ENCODE measurements at places on chromosomes 6 and 20.

DNA sequence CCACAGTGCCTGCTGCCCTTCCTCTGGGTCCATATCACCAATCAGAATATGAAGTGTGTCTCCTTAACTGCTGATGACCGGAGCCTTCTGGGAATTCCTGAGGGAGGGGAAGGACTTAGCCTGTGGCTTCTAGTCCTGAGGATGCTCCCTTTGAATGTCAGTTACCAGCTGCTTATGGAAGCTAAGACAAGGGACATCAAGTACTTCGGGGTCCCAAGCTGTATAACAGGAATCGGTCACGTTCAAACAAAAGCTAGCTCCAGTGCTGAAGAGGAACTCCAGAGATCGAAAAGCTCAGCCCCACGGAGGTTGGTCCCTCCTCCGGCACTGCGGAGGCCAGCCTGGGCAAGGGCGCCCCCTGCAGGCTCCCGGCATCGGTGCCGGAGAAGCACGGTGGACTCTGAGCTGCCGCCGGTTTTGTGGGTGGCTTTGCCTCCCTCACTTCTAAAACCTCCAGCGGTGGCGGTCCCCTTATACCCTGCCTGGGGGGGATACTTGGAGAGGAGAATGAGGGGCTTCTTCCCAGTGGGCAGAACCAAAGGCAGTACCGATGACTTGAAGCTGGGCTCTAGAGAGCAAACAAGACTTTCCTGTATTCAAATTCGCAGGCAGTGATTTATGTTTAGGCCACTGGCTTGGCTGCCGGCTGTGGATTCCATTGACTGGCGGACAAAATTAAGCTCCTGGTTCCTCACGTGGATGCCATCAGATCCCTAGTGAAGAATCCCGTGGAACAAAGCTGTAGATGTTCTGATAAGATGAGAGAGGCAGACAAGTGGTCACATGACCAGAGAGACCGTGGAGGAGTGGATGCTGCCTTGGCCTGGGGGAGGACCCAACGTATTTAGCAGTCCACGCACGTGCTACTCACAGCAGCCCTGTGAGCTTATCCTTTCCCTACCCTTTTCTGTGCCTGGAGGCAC is 16.2 kb upstream of the UBR2 start:
- DNase-seq = peak; percentile 88
- peak overlapping the region; percentile 98 for H3K27ac ChIP-seq
- H3K4me3 ChIP-seq = peak overlapping the region; percentile 89
- H3K36me3 ChIP-seq = no peaks in the 10 kb centered on the region
- peaks cover 17% of the 10 kb centered on the region for H3K4me1 ChIP-seq

DNA sequence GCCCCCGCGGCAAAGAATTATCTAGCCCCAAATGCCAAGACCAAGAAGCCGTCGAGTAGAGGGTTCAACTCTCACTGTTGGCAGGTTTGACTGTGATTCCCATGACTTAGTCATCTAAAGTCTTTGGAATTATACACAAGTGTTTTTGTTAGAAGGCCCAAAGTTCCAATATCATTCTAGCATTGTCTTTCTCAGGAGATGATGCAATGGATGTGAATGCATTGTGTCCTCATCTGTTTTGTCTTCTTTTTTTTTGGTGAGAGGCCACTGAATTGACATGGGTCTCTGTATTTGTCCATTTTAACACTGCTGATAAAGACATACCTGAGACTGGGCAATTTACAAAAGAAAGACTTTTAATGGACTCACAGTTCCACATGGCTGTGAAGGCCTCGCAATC is 290.5 kb upstream of the ZFP64 start:
- no peaks in the 10 kb centered on the region for H3K27me3 ChIP-seq
- H3K36me3 ChIP-seq = peaks cover 4% of the 10 kb centered on the region
- H3K4me3 ChIP-seq = no peak overlapping the region
- H3K4me1 ChIP-seq = peaks cover 4% of the 10 kb centered on the region
- no peak for DNase-seq

DNA sequence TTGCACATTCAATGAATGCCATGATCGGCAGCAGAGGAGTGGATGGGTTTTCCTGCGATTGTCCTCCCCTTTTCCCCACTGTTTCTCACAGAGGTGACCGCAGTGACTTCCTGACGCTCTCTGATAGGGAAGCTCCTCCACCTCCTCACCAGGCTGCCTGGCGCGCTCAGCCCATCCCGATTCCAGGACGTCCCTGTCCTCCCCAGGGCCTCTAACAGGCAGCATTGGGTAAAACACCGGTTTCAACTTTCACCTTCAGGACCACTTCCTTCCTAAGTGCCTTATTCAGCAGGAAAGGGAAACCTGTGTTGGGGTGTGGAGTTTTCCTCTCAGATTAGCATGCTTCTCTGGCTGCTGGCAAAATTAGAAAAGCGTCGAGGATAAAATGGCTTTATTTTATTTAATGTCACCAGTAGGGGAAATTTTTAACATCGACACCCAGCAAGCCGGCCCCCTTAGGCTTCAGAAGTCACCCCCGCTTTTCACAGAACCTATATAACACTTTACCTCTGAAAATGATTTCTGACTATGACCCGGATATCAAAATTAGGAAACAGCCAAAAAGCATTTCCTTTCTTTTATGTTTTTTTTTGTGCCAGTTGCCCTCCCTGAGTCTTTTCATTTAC is 570.4 kb upstream of the GJE1 start:
- H3K36me3 ChIP-seq = peaks cover 2% of the 10 kb centered on the region
- H3K4me1 ChIP-seq = peaks cover 25% of the 10 kb centered on the region
- H3K27ac ChIP-seq = peak overlapping the region; percentile 97
- peak overlapping the region; percentile 39 for H3K4me3 ChIP-seq

- H3K36me3 ChIP-seq = no peaks in the 10 kb centered on the region
- no peaks in the 10 kb centered on the region for H3K4me1 ChIP-seq
- H3K4me3 ChIP-seq = no peak overlapping the region
- no peak overlapping the region for H3K27ac ChIP-seq
These were observed 69.6 kb downstream of the DNAH8 start for GRCh38 chr6:38784506-38785235.

- no peak overlapping the region for H3K27ac ChIP-seq
- H3K27me3 ChIP-seq = no peaks in the 10 kb centered on the region
- DNase-seq = no peak
- no peaks in the 10 kb centered on the region for H3K36me3 ChIP-seq
- no peak overlapping the region for H3K4me3 ChIP-seq
These were observed 140.3 kb downstream of the NFATC2 start for GRCh38 chr20:51402201-51402600.

- H3K36me3 ChIP-seq = no peaks in the 10 kb centered on the region
- H3K27me3 ChIP-seq = no peaks in the 10 kb centered on the region
- H3K4me1 ChIP-seq = peaks cover 20% of the 10 kb centered on the region
- no peak for DNase-seq
- H3K27ac ChIP-seq = no peak overlapping the region
These were observed 32.5 kb upstream of the PRND start for GRCh38 chr20:4689220-4689619.

DNA sequence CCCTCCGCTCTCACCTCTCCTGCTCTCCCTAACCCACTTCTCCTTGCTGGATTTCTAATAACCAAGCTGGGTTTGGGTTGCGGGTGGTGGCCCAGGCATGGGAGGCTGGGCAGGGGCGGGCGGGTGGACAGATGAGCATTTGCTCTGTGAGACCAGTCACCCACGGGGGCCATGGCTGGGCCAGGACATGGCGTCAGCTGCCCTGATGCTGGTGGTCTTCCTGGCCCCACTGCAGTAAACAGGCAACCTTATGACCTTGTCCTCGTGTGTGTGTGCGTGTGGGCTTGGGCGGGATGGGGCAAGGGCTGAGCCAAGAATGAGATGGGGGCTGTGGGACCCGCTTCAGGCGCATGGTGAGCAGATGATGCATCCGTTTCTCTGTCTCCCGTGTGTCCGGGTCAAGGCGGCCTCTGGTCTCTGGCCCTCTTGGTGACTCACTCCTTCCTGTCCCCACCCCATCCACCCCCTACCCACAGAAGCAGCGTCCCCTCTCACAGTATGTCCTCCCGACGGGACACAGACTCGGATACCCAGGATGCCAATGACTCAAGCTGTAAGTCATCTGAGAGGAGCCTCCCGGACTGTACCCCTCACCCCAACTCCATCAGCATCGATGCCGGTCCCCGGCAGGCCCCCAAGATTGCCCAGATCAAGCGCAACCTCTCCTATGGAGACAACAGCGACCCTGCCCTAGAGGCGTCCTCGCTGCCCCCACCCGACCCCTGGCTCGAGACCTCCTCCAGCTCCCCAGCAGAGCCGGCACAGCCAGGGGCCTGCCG is 41.4 kb upstream of the MYL9 start:
- H3K27me3 ChIP-seq = no peaks in the 10 kb centered on the region
- H3K27ac ChIP-seq = no peak overlapping the region
- H3K36me3 ChIP-seq = peaks cover 10% of the 10 kb centered on the region

DNA sequence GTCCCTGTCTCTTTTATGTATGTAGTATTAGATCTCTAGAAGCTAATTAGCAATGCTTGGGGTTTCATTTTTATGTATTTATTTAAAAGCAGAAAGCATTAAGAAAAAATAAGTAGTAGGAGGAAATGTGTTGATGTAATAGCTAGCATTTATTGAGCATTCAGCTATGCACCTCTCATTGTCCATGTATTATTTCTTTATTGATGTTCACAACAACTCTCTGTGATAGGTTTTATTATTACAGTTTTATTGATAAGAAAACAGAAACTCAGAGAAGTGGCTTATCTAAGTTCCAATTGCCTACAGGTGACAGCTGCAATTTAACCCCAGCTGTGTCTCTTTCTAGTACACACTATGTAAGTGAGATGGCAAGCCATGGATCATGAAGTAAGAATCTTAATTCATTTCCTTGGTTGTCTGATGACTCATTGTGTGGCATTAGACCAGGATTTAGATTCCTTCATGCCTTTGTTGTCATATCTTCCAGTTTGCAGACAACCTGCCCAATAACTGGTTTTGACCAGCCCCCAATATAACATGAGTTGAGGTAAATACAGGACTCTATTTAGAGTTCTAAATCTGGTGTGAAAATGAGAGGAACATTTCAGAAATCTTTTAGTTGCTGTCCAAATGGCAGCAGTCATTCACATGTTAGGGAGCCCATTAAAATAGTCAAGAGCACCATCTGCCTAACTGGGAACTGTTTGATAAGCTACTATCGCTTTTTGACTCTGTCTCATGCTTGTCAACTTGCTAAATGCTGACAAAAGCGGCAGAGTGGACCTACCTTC is 170.8 kb upstream of the PHACTR1 start:
- H3K4me1 ChIP-seq = no peaks in the 10 kb centered on the region
- DNase-seq = no peak
- H3K27me3 ChIP-seq = no peaks in the 10 kb centered on the region
- H3K36me3 ChIP-seq = no peaks in the 10 kb centered on the region
- no peak overlapping the region for H3K27ac ChIP-seq
- no peak overlapping the region for H3K4me3 ChIP-seq

DNA sequence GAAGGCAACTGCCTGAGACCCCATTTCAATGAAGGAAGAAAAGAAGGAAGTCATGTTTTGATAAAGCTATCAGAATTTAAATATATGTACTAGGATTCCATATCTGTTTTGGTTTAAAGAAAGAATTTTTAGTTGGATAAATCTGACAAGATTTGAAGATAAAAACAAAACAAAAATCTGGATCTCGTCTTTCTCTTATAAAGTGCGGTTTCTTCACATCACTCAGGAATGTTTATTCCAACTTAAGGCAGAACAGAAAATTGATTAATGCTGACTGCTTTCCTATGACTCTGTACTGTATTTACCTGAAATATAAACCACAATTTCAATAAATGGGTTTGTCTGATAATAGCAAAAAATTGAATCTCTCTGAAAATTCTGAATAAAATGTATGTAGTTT is 439.7 kb downstream of the RFPL4B start:
- no peaks in the 10 kb centered on the region for H3K27me3 ChIP-seq
- H3K27ac ChIP-seq = no peak overlapping the region
- no peak overlapping the region for H3K4me3 ChIP-seq
- no peak for DNase-seq
- H3K36me3 ChIP-seq = peaks cover 5% of the 10 kb centered on the region

DNA sequence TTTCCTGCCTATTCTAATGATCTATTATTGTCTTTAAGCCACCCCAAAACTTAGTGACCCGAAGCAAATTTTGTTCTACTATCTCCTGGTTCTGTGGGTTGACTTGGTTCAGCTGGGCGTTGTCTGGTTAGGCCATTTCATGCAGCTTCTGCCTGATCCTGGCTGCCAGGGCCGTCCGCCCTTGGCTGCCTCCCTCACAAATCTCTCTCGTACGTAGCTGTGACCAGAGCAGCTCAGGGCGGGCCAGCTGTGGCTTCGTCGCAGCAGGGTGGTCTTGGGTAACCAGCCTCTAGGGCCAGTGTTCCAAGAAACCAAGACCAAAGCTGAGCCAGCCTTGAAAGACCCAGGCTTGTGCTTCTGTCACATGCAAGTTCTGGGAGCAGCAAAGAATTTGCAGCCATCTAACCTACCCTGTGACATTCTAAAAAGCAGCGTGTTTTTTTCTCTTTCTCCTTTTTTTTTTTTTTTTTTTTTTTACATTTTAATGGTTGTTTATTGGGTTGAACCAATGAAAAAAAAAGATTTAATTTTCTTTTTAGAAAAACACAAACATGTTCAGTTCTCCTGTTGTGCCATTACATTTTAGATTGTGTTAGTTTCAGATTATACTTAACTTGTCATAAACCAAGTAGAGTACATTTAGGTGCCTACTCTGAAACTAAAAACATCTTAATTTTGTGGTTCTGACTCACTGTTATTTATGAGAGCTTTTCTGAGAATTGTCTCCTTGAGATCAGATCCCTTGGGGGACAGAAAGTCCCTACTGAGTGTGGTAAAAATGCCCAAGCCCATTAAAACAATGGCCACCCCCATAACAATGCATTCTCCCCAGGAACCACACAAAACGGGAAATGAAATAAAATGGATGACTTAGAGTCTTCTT is 83.9 kb downstream of the ZDHHC14 start:
- no peak overlapping the region for H3K27ac ChIP-seq
- peaks cover 61% of the 10 kb centered on the region for H3K27me3 ChIP-seq
- H3K4me3 ChIP-seq = no peak overlapping the region
- no peak for DNase-seq

GRCh38 chr6:23213651-23214050 is 644.3 kb downstream of the HDGFL1 start:
- H3K4me1 ChIP-seq = peaks cover 5% of the 10 kb centered on the region
- H3K27me3 ChIP-seq = no peaks in the 10 kb centered on the region
- H3K36me3 ChIP-seq = peaks cover 5% of the 10 kb centered on the region
- H3K27ac ChIP-seq = no peak overlapping the region

DNA sequence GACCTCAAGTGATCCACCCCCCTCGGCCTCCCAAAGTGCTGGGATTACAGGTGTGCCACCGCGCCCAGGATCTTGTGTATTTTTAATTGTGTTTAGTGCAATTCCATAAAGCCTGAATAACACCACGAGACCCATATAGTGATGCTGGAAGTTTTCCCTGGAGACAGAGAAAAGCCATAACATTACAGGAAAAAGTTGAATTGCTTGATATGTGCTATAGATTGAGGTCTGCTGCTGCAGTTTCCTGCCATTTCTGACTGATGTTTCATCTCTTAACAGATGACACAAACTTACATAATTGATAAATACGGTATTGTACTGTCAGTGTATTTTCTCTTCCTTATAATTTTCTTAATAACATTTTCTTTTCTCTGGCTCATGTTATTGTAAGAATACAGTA is 7.3 kb upstream of the UBD start:
- no peak overlapping the region for H3K27ac ChIP-seq
- H3K36me3 ChIP-seq = no peaks in the 10 kb centered on the region
- H3K27me3 ChIP-seq = peaks cover 31% of the 10 kb centered on the region
- H3K4me3 ChIP-seq = no peak overlapping the region
- DNase-seq = no peak

GRCh38 chr20:3000852-3001523 is 42.4 kb upstream of the GNRH2 start:
- H3K4me3 ChIP-seq = no peak overlapping the region
- no peak overlapping the region for H3K27ac ChIP-seq
- peaks cover 4% of the 10 kb centered on the region for H3K36me3 ChIP-seq
- no peak for DNase-seq
- no peaks in the 10 kb centered on the region for H3K27me3 ChIP-seq
- H3K4me1 ChIP-seq = no peaks in the 10 kb centered on the region

All from neural crest cell (in vitro differentiated cells).